ENCODE measurements at places on chromosomes 2 and 18.

- no peak for DNase-seq
Observed at GRCh38 chr2:10303181-10303693, 533 bp downstream of the HPCAL1 start.

DNA sequence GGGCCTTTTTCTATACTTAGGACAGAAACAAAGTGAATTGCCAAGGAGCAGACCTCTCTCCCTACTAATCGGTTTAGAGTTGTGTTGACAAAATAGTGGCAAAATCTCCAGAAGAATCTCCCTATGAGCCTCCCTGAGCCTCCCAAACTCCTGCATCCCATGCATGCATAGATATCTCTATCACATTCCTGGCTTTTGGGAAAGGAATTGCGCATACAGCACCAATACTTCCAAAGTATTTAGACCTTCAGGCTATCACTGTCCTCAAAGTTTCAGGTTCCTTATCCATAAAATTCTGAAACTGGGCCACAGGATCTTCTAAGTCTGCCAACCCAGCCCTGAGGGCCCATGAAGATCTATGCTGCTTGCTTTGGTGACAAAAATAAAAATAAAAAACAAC lies 152.1 kb downstream of the SLC8A1 start:
- DNase-seq: no peak

DNA sequence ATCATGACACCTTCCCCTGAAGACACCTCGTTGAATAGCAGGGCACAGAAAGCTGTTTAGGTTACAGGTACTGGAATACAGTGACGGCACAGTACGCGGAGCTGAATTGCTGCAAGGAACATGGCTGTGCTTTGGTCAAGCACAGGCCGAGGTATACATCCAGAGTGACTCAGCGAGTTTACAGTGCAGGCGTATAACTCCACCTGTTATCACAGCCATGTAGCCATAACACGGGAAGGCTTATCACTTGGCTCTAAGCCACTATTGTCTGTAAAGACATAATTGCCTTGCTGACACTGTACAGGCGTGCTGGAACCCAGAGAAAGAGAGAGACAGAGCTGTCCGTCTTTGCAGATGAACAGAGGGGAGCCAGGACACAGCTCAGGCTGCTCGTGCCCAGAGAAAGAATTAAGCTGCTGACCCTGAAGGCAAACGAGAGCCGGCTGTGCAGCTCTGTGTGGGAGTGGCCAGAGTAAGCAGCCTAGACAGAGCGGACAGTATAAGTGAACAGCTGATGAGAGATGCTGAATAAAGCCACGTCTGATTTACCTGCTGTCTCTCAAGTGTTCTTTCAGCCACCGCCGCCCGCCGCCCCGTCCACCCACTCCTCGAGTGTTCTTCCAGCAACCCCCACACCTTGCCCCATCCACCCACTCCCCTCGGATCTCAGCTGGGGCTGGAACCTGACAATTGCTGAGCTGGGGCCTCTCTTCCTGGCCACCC lies 87.3 kb upstream of the PPP1CB start:
- no peak for DNase-seq

DNA sequence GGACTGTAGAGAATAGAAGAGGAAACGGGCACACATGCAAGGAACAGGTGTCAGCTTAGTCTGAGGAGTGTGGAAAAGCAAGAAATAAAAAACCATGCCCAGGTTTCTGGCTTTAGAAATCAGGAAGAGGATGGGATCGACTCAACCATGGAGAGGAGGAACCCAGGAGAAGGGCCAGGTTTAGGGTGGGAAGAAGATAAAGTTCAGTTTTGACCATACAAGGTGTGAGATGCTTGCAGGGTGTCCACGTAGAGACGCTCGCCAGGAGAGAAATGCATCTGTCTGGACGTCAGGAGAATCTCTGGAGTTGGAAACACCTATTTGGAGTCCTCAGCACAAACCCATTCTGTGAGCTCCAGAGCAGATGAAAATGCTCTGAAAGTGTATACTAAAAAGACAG lies 275.1 kb downstream of the CYRIA start:
- no peak for DNase-seq

DNA sequence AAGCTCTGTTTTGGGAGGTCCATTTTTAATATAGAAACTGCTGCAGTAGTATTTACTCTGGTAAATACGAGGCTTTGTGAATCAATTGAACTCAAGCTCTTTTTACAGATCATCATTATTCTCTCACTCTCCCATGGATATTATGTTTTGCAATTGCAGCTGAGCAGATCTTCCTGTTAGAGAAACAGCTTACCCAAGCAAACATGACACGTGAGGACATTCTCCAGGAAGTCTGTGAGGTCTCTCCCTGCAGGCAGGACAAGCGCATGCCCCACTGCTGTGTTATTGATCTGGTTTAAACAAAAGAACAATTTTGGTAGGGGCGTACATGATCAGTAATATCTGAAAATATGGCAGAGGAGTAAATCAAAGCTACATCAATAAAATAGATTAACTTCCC lies 72.1 kb downstream of the COL6A3 start:
- DNase-seq: no peak

DNA sequence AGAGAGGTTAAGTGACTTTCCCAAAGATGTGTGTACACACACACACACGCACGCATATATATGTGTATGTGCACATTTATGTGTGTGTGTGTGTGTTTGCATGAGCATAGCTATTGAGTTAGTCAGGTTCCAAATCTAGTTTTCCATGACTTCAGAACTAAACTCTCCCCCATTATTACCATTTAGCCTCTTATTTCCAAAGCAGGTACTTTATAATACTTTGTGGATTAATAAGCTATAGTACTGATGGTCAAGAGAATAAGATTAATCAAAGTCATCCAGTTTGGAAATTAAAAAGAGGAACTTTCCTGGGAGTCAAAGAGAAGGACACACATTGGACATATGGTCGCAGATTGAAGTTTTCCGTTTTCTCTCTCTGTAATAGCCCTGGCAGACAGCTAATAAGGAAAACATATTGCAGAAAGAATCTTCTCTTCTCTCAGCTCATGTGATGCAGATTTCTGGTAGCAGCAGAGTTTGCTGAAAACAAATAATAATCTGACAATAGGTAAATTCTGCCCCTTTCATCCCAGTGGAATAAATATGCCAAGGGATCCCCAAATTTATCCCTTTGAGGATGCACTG lies 410.9 kb upstream of the TCF4 start:
- DNase-seq: no peak

GRCh38 chr18:61727241-61728193 lies 165.3 kb downstream of the RNF152 start:
- peak; percentile 66 for DNase-seq

DNA sequence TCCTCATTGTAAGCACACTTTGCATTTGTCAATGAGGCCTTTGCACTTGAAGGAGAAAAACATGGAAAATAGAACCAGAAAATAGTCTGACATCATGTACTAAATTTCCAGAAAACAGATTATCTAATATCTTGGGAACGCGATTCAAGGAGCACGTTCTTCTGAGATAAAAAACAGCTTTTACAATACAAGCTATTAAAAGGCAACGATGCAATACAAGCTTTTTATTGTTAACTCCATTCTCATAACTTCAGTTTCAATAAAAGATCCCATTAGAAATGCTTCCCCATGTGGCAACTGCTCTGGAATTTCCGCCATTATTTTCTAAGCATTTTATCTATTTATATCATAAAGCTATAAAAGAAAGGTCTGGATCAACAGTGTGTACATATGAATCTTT lies 40.3 kb downstream of the NRXN1 start:
- DNase-seq: no peak

GRCh38 chr2:95091885-95092555 lies 29.6 kb downstream of the MRPS5 start:
- no peak for DNase-seq

- no peak for DNase-seq
Observed at GRCh38 chr2:14354231-14354630, 278.3 kb upstream of the LRATD1 start.

- DNase-seq: no peak
Observed at GRCh38 chr2:111626037-111626864, 257.7 kb downstream of the ANAPC1 start.

GRCh38 chr2:17643031-17643615 lies 102.6 kb downstream of the VSNL1 start:
- peak; percentile 68 for DNase-seq

DNA sequence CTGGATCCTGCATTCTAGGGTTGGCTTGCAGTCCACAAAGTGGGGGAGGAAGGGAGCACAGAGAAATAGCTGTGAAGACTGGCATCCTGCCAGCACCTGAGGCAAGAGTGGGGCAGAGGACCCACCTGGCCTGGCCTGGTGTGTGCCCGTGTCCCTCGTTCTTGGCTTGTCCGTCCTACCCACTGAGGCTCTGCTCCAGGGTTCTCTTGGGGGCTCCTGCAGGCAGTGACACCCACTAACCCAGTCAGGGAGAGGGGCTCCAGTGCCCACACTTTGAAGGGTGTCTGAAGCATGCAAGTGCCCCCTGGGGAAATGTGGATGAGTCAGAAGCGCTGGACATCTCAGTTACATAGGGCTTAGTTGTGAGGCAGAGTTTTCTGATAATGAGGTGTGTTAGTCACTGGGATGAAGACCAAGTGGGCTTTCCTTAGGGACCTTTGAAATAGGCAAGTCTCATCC lies 79.4 kb downstream of the SLC4A3 start:
- DNase-seq: no peak

DNA sequence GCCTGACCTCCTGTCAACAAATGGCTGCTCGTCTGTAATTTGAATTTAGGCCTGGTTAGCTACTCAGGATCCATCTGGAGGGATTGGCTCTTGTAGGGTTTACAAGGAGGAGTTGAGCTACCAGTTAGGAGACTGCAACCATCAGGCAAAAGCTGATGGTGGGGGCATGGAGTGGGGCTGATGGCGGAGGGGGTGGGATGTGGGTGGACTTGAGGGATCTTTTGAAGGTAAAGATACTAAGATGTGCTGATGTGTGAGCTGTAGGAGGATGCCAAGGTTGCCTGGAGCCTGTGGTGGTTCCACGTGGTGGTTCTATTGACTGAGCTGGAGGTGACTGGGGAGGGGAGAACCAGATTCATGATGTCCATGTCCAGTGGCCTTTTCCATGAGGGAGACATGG lies 240.7 kb downstream of the LPIN1 start:
- DNase-seq: no peak

- DNase-seq: no peak
Observed at GRCh38 chr18:52615943-52616342, 275.9 kb downstream of the DCC start.

GRCh38 chr2:8174641-8175257 lies 507.1 kb upstream of the ID2 start:
- no peak for DNase-seq

- DNase-seq: no peak
Observed at GRCh38 chr2:240209493-240209892, 69.0 kb upstream of the OTOS start.

- DNase-seq: no peak
Observed at GRCh38 chr2:60652832-60653340, 99.4 kb upstream of the BCL11A start.

GRCh38 chr18:50776383-50776782 lies 43.4 kb downstream of the MRO start:
- no peak for DNase-seq

DNA sequence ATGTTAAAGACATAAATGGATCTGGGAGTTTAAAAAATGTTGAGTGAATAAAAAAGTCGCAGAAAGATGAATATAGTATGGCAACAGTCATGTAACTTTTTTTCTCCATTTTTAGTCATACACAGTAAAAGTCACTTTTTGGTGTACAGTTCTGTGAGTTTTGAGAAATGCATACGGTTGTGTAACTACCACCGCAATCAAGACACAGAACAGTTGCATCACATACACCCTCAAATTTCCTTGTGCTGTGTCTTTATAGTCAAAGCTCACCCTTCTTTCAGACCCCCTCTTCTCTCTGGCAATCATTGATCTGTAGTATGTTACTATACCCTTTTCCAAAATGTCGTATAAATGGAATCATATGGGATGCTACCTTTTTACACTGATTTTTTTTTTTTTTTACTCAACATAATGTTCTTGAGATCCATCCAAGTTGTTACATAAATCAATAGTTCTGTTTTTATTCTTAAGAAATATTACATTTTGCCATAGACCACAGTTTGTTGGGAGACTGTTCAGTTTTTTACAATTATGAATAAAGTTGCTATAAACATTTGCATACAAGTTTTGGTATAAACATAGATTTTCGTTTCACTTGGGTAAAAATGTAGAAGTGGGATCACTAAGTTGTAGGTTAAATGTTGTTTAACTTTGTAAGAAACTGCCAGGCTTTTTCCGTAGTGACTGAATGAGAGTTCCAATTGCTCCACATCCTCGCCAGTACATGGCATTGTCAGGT lies 35.4 kb upstream of the AGFG1 start:
- no peak for DNase-seq

GRCh38 chr2:151852260-151853069 lies 24.2 kb upstream of the ARL5A start:
- DNase-seq: no peak

DNA sequence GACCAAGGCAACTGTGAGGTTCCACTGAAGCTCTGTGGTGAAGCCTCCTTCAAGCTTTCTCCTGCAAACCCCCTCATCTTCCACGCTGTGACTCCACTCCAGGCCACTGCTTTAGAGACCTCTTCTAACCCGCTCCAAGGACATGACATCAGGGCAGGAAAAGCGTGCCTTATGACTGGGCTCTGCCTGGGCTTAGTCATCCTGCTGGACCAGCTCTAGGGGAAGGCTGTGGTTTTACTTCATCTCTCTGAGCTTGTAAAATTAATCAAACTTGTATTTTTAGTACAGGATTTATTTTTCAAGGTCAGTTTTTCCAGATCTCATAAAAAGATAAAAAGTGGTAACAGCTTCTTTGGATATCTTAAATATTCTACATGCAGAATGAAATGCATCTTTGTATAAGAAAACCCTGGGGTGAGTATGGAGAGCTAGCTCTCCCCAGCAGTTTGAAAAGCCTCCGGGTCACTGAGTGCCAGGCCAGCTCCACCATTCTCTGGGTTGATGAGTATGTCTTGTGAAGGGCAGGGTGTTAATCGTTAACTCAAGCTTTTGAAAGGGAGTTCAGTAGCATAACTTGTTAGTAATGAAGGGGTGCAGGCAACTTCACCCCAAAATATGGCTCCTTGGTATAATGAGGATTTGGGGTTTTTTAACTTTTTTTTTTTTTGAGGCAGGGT lies 33.1 kb upstream of the YPEL5 start:
- peak; percentile 66 for DNase-seq

DNA sequence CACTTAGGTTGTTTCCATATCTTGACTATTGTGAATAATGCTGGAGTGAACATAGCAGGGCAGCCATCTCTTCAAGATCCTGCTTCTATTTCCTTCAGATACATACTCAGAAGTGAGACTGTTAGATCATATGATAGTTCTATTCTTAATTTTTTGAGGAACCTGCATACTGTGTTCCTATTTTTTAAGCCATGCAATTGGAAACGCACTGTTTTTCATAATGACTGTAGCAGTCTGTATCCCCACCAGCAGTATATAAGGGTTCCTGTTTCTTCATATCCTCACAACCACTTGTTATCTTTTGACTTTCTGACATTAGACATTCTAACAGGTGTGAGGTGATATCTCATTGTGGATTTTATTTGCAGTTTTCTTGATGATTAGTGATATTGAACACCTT lies 15.5 kb downstream of the NEURL3 start:
- no peak for DNase-seq

Measured in SJSA1 (cell line).